Renal pelvis (tissue), 12 donors: ENCODE measurements at places on chromosomes 13 and 19. TPM values are rescaled to one million over a fixed set of nuclear protein-coding genes. Genes with fewer than 3 reads are reported as not detected.

GRCh38 chr13:95445131-95445530 lies 107.4 kb upstream of the CLDN10 start:
- no peak for DNase-seq

GRCh38 chr13:86862137-86862536 lies 809.0 kb upstream of the SLITRK5 start:
- DNase-seq = no peak

DNA sequence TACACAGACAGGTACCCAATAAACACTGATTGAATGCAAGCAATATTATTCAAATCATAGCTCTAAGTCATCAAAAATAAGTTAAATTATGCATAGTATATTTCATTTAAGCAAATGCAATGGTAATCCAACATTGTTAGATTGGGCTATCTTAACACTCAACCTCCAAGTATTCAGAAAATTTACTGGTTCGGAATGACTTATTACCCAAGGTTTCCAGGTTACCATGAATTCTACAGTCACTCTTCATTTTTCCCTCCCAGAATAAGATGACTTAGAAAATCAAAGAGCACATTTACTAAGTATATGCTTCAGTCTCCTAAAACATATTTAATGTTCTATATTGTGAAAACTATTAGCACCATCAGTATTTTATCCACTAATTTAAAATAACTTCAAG lies 6.0 kb downstream of the UBL3 start:
- no peak for DNase-seq

GRCh38 chr19:5772416-5772815 lies 12.1 kb downstream of the PRR22 start:
- DNase-seq = no peak

- DNase-seq = peak; percentile 38
Measured at GRCh38 chr19:10505583-10506229, 2.5 kb upstream of the KEAP1 start.

- no peak for DNase-seq
Measured at GRCh38 chr19:8045872-8046568, 6.5 kb upstream of the CCL25 start.

- DNase-seq = no peak
Measured at GRCh38 chr13:31982540-31982939, 49.0 kb upstream of the FRY start.

The KLF16 gene
- 11.3 TPM for polyA plus RNA-seq

The TEX26 gene
- 1.3 TPM for polyA plus RNA-seq

The C19orf81 gene
- 3.1 TPM for polyA plus RNA-seq
